ENCODE measurements at places on chromosomes 3 and 15. TPM values are rescaled to one million over a fixed set of nuclear protein-coding genes. Genes with fewer than 3 reads are reported as not detected.

GP5 gene
- total RNA-seq, result 0.21 TPM

APBA2 gene
- total RNA-seq, result not detected

CNTN6 gene
- total RNA-seq, result not detected

GOLGA8J gene
- not detected for total RNA-seq

SH2D7 gene
- not detected for total RNA-seq

DNASE1L3 gene
- total RNA-seq, result not detected

CTSH gene
- 433 TPM for total RNA-seq

FSTL1 gene
- 18.5 TPM for total RNA-seq

ATR gene
- 70.5 TPM for total RNA-seq

Data from Calu3 (cell line).